ENCODE measurements at places on chromosomes 7 and 10. TPM values are rescaled to one million over a fixed set of nuclear protein-coding genes. Genes with fewer than 3 reads are reported as not detected.

DNA sequence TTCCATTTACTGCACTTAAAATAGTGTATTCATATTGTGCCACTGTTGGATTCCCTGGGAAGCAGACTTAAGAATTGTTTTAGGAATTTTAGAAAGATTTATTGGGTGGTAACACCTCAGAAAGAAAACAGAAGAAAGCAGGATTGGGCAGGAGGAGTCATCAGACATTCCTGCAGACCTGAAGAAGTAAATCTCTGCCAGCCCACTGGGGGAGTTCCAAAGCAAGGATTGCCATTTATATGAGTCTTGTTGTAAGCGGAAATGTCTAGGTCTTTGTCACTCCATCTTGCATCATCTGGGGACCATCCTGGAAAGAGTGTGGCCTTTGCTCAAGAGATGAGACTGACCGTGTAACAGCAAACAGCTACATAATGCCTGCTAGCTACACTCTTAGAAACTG is 947.6 kb upstream of the POT1 start:
- H3K27ac ChIP-seq = no peak overlapping the region
- no peaks in the 10 kb centered on the region for H3K27me3 ChIP-seq
- DNase-seq = no peak
- no peaks in the 10 kb centered on the region for H3K4me1 ChIP-seq
- no peak overlapping the region for H3K4me3 ChIP-seq
- no peaks in the 10 kb centered on the region for H3K36me3 ChIP-seq

- H3K4me1 ChIP-seq = peaks cover 47% of the 10 kb centered on the region
These were observed 98.2 kb downstream of the RNF216 start for GRCh38 chr7:5683280-5683670.

DNA sequence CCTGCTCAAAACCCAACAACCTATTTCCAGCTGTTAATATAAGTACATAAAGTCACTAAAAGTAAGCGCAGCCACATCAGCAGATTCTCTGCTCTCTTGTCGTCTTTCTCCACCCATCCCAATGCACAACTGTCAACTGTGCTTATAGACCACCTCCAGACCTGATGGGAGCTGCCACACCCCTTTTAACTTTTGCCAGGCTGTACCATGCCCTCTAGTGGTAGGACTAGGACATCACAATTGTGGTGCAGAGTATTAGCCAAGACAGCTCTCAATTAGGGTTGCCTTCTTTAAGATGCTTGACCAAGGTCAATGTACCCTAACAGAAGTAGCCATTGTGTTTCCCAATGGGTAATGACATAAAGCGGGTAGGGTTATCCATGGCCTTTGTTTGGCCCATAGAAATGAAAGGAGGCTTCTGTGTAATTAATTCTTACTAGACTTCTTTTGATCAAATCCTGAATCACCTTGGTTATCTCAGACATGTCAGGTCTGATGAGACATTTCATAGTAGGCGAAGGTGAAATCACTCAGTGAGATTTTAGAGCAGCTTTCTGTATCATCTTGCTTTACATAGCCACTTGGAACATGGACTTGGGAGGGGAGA is 68.1 kb downstream of the SCRN1 start:
- no peaks in the 10 kb centered on the region for H3K4me1 ChIP-seq
- H3K36me3 ChIP-seq = peaks cover 29% of the 10 kb centered on the region
- no peak overlapping the region for H3K4me3 ChIP-seq
- H3K27ac ChIP-seq = no peak overlapping the region

The LEP gene
- total RNA-seq = not detected

DNA sequence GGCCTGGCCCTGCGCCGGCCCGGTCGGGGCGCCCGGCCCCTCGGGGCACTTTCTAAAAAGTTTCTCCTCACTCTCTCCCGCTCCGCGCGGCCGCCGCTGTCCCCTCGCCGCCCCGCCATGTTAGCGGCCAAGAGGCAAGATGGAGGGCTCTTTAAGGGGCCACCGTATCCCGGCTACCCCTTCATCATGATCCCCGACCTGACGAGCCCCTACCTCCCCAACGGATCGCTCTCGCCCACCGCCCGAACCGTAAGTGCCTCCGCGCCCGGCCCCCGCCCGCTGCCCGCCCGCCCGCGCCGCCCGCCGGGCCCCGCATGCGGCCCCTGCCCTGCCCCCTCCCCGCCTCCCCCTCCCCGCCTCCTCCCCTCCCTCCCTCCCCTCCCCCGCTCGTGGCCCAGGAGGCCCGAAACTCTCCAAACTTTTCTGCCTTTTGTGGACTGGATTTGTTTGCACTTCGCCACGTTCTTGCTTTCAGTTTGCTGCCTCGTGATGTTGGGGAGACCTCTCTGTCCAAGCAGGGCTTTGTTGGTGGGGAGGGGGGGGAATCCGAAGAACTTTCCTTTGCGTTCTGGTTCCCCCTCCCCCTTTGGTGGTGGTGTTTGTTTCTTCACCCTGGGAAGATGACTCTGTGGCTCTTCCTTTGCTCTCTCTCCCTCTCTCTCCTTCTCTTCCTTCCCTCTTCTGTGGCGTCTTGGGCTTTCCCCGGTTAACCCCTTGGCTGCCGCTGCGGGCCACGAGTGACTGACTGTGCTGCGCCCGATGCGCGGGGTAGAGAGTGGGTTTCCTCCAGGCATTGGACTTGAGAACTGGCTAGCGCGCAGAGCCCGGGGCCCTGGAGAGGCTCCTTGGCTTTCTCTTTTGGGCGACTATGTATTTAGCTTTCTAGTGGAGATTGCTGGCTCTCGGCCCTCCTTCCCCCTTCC is 1.6 kb downstream of the TCF7L2 start:
- H3K4me1 ChIP-seq = no peaks in the 10 kb centered on the region
- peak overlapping the region; percentile 92 for H3K27ac ChIP-seq
- DNase-seq = no peak
- H3K36me3 ChIP-seq = no peaks in the 10 kb centered on the region
- peak overlapping the region; percentile 83 for H3K4me3 ChIP-seq

The PDSS1 gene
- not detected for total RNA-seq

DNA sequence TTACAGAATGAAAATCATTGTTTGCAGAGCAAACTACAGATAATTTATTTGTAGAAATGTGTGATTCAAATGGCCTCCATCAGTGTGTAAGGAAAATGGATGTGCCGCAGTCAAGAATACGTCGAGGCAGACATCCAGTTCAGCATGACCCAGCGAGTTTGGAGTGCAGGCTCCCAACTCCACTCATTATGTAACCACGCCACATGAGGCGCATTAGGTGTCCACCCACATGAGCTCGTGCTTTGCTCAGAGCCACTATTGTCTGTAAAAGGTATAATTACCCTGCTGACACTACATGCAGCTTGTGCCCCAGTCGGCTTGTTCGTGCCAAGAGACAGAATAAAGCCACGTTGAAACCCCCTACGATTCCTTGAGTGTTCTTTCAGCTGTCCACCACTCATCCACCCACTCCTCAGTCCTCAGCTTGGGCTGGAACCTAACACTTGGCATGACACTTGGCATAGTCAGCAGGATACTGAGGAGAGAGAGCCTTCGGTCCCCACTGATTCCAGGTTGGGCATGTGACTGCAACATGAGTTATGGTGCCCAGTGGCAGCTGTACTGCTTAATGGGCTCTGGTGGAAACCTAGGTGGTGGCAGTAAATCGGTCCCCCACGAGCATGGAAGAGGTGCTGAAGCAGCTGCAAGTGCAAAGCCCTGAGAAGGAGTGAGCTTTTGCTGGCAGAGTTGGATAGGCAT is 102.7 kb downstream of the BICC1 start:
- no peak overlapping the region for H3K27ac ChIP-seq
- H3K27me3 ChIP-seq = no peaks in the 10 kb centered on the region

The ZNF33B gene
- 8.6 TPM for total RNA-seq

GRCh38 chr7:17123020-17123419 is 175.4 kb upstream of the AHR start:
- H3K4me3 ChIP-seq = no peak overlapping the region
- H3K36me3 ChIP-seq = no peaks in the 10 kb centered on the region
- H3K4me1 ChIP-seq = no peaks in the 10 kb centered on the region
- no peak for DNase-seq

- H3K4me3 ChIP-seq = no peak overlapping the region
- no peaks in the 10 kb centered on the region for H3K27me3 ChIP-seq
- no peaks in the 10 kb centered on the region for H3K36me3 ChIP-seq
- no peak overlapping the region for H3K27ac ChIP-seq
These were observed 241.3 kb downstream of the CXCL12 start for GRCh38 chr10:44143556-44143955.

- no peak for DNase-seq
- no peaks in the 10 kb centered on the region for H3K4me1 ChIP-seq
- no peak overlapping the region for H3K4me3 ChIP-seq
- H3K27me3 ChIP-seq = no peaks in the 10 kb centered on the region
These were observed 6.6 kb downstream of the GPR141 start for GRCh38 chr7:37690206-37690605.

The CFAP69 gene
- 0.85 TPM for total RNA-seq

DNA sequence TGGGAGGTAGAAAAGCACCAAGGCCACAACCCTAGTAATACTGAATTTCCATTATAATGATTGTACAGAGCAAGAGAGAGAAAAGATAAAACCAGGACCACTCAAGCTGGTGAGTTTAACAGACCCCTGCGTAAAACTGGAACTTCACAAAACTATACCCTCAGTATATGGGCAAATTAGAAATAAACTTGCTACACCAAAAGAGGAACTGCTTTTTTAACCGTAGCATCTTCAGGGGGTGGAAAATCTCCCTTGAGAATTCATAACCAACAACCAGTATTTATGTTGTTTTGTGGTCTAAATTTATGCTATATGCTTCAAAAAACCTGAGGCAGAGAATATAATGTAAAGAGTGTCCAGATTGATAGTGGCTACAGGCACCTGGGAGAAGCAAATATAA is 171.2 kb downstream of the SGMS1 start:
- no peak for DNase-seq
- no peaks in the 10 kb centered on the region for H3K27me3 ChIP-seq
- no peak overlapping the region for H3K4me3 ChIP-seq
- no peaks in the 10 kb centered on the region for H3K36me3 ChIP-seq
- no peaks in the 10 kb centered on the region for H3K4me1 ChIP-seq

- H3K4me1 ChIP-seq = peaks cover 77% of the 10 kb centered on the region
- no peaks in the 10 kb centered on the region for H3K36me3 ChIP-seq
- no peak for DNase-seq
- no peaks in the 10 kb centered on the region for H3K27me3 ChIP-seq
These were observed 41.6 kb downstream of the SMNDC1 start for GRCh38 chr10:110263164-110263563.

The GRM8 gene
- total RNA-seq = not detected

DNA sequence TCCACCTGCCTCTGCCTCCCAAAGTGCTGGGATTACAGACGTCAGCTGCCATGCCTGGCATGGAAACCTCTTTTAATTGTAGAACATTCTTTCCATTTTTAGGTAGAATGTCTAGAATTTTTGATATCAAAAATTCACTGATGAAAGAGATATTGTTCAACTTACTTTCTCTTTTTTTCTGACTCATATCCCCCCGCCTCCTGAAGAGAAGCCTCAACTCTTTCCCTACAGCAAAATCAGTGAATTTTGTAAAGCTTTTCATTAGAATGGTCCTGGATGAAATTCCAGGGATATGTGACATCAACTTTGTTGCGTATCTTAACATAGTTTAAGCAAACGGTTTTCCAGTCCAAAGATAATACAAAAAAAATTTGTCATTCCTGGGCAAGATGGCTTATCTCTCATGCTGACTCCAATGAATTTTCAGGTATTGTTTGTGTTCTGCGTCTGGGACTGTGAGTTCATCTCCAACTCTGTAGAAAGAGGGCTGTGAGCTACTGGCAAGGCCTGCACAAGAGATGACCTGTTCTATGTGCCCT is 256.8 kb downstream of the BMPER start:
- no peak overlapping the region for H3K4me3 ChIP-seq
- no peak overlapping the region for H3K27ac ChIP-seq
- H3K36me3 ChIP-seq = no peaks in the 10 kb centered on the region
- H3K27me3 ChIP-seq = no peaks in the 10 kb centered on the region
- DNase-seq = no peak

GRCh38 chr7:66296001-66296521 is 90.9 kb downstream of the TPST1 start:
- H3K27ac ChIP-seq = no peak overlapping the region
- H3K36me3 ChIP-seq = no peaks in the 10 kb centered on the region
- DNase-seq = no peak
- no peaks in the 10 kb centered on the region for H3K27me3 ChIP-seq
- H3K4me3 ChIP-seq = no peak overlapping the region

GRCh38 chr10:75065076-75065475 is 46.4 kb upstream of the SAMD8 start:
- H3K27ac ChIP-seq = no peak overlapping the region
- H3K27me3 ChIP-seq = no peaks in the 10 kb centered on the region
- no peaks in the 10 kb centered on the region for H3K36me3 ChIP-seq
- H3K4me1 ChIP-seq = no peaks in the 10 kb centered on the region
- no peak overlapping the region for H3K4me3 ChIP-seq
- no peak for DNase-seq

All from ascending aorta (tissue), 2 donors.